AML-193 (cell line): ENCODE measurements at places on chromosomes 6 and 20.

GRCh38 chr6:26022132-26022472 is 59.5 kb downstream of the TRIM38 start:
- DNase-seq: peak; percentile 90

DNA sequence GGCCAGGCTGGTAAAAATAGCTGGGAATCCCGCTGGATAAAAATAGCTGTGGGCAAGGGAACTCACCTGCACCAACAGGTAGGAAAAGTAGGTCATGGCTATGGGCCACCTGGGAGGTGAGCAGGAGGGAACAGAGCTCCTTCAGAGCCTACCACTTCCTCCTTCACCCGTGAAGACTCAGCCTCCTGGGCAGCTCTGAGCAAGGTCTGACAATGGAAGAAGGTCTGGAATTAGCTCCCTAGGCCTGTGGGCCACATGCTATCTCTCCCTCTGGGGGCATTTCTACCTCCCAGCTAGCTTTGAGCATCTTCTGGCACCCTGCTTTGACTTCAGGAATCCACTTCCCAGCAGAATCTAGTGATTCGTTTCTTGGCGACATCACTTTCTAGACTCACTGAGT is 153.9 kb downstream of the MRPL14 start:
- no peak for DNase-seq

DNA sequence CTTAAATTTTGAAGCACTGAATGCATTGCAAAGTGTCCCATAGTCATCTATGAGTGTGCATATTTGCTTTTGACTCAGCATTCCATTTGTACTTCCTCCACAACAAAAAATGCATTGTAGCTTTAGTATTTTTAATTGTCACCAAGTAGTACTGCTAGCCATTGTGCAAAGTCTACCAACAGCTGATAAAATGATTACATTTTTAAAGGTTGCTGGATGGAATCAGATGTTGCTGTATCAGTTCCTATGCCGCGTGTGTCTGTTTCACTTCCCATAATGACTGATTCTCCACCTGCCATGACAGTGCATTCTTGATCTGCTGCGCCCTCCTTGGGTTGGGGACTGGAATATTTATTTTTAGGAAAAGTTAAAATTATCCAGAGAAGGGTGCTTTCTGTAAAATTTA is 41.2 kb downstream of the SLX4IP start:
- peak; percentile 33 for DNase-seq

DNA sequence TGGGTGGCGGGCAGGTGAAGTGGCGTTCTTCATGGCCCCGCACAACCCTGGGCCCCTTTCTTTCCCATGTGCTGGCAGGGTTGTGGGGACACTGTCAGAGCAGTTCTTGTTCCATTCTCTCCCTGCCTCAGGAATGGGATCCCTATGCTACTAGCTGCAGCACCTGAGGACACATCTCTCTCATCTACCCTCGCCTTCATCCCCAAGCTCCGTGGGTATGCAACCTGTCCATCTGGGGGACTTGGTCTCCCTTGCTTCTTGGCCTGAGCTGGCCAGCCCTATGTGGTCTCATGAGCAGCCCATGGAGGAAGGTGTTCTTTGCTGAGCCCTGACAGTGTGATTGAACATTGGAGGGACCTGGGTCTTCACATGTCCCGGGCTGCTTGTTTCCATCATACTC is 24.2 kb downstream of the CST9L start:
- DNase-seq: no peak

GRCh38 chr6:54784011-54784410 is 62.6 kb upstream of the FAM83B start:
- DNase-seq: no peak
